ENCODE measurements at places on chromosomes 4 and X.

GRCh38 chr4:118034053-118034785, at the start of gene NDST3:
NDST3 (plus strand) TSS chr4:118034486; CDS start chr4:118053911, 19,425 bp downstream.
- no peak for DNase-seq

DNA sequence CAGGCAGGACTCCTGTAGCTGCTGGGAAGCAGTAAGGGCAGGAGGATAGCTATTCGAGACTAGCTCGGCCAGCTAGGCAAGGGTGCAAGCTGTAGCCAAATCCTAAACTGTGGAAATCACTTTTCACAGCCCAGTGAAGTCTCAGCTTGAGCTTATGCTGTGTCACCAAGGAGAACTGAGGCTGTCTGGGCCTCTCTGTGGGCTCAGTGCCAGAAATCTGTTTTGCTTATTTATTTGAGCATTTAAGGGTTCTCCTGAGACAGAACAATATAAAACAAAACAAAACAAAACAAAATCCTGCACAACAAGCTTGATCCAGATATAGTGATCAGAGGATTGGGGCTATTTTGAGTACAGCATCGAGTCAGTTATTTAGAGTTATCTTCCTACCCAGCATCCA, 97.5 kb downstream of the FANCB start:
- no peak for DNase-seq

DNA sequence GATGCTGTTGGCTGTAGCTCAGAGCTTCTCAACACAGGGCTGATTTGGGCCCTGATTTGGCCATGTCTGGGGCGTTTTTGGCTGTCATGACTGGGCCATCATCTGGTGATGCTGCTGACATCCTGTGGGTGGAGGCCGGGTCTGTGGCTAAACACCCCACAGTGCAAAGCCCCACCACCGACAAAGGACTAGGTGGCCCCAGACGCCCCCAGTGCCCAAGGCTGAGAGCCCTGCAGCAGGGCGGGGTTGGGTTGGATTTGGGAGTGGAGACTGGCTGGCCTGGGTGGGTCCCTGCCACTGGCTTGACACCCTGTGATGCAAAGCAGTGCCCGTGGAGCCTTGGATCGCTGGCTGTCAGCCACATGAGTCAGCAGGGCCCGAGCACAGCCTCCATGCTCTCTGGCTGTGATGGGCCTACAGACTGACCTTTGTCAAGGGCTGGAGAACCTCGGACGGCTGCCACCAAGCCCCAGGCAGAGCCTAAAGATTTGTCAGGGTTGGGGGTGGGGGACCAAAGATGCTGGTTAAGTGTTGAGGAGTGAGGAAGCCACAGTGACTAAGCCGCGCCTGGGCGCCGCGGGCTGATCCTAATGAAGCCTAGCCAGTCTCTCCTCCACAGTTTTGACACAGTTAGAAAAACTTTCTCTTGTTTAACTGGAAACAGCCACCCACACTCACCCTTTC, 28.3 kb downstream of the CYTL1 start:
- DNase-seq: no peak

- DNase-seq: no peak
These were observed 61.1 kb downstream of the PPARGC1A start for GRCh38 chr4:23828779-23829178.

GRCh38 chr4:181897935-181898334, 345.3 kb upstream of the TENM3 start:
- no peak for DNase-seq

DNA sequence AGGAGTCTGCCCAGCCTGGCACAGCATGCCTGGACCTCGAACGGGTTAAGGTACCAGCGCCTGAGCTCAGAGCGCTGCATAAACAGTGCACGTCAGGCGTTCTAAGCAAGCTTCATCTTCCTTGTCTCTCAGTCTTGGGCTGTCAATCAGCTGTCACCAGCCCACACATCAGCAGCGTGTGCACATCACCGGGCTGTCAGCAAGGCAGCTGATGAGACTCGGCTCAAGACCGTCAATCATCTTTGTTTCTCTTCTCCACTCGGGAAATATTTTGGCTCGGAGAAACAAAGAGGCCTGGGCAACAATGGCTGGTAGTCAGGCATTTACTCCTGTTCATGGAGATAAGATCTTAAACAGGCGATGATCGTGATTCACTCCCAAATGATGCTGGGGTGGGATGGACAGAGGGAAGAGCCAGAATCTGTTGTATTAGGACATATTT, 141.3 kb downstream of the LDB2 start:
- no peak for DNase-seq

- DNase-seq: no peak
These were observed 41.0 kb downstream of the UGT2B28 start for GRCh38 chr4:69321153-69321729.

All from H1 (cell line).